ENCODE measurements at places on chromosomes 3 and 15.

- DNase-seq: no peak
Observed at GRCh38 chr3:112000367-112000771, 1.6 kb downstream of the TAGLN3 start.

DNA sequence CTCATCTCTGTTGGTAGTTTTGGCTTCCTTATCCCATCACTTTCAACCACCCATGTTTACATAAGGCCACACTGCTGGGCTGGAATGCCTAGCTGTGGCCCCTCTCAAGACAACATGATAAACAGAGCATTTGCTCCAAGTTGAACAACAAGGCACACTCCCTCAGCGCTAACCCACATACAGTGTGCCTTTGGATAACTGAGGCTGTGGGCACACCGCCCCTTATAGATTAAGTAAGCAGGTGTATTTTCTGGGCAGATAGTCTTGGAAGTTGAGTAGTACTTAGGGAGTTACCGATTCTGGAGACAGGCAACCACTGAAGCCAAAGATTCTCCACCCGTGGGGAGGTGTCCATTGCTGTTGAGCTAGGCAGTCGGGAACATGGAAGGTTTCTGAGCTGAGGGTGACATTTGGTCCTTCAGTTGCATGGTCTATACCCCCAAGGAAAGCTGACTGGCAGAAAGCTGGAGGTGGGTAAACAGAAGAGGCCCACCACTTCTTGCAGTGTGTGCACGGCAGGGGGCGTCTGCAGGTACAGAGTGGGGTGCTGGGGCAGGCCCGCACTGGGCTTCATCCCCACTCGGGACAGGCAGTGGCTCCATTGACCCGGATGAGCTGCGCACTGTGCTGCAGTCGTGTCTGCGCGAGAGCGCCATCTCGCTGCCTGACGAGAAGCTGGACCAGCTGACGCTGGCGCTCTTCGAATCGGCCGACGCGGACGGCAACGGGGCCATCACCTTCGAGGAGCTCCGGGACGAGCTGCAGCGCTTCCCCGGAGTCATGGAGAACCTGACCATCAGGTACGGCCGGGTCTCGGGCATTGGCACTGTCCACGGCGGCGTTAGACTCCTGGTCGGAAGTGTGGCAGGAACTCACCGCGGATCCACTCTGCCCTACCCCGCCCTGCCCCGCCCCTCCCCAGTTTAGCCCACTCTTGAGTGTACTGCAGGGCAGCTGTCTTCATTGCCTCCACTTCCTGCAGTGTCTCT is 16.8 kb downstream of the NOX5 start:
- peak; percentile 25 for DNase-seq

DNA sequence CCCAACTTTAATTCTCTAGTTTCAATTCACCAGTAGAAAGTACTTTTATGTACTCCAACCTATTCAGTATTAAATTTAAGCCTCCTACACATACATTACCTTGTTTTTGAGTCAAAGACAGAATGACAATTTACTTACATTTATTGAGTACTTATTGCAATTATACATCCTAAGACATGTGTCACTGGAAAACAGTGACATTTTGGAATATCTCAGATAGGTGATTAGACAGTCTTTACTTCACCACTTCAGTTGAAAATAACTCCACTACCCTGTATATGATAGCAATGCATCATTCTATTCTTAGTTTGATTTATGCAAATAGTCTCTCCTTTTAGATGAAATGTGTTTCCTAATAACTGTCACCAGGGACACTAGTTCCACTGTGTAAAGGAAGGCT is 461.5 kb downstream of the TUSC7 start:
- DNase-seq: no peak

DNA sequence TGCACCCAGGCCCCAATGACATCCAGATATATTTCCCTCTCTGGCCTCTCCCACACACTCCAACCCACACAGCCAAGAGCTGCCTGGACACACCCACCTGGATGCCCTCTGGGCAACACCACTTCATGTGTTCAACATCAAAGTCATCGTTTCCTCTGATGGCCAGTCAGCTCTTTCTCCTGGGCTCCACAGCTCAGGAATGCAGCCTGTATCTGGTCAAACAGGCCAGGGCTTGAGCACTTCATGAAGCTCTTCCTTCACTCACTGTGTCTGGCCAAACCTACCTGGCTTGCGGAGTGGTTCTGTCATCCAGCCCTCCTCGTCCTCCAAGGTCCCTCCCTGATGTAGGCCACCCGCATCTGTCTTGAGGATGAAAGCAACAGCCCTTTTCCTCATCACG is 35.8 kb upstream of the SLC6A11 start:
- no peak for DNase-seq

DNA sequence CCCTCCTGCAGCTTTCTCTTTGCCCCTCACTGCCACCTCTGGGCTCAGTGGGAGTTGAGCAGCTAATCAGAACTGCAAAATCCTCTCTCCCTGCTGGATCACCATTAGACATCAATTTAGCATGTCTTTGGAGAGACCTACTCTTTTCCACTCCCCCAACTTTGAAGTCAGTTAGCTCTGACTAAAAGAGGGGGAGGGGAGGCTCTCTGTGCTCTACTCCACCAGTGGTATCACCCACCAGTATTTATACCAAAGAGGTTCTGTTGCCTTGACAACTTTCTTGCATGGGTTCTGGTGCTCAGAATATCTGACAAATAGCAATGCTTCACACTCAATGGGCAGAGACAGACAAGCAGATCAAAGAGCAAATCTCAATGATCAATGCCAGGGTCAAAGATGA is 146.2 kb upstream of the ROPN1 start:
- DNase-seq: no peak

- DNase-seq: peak; percentile 89
Observed at GRCh38 chr15:50880651-50881114, 27.8 kb upstream of the AP4E1 start.

DNA sequence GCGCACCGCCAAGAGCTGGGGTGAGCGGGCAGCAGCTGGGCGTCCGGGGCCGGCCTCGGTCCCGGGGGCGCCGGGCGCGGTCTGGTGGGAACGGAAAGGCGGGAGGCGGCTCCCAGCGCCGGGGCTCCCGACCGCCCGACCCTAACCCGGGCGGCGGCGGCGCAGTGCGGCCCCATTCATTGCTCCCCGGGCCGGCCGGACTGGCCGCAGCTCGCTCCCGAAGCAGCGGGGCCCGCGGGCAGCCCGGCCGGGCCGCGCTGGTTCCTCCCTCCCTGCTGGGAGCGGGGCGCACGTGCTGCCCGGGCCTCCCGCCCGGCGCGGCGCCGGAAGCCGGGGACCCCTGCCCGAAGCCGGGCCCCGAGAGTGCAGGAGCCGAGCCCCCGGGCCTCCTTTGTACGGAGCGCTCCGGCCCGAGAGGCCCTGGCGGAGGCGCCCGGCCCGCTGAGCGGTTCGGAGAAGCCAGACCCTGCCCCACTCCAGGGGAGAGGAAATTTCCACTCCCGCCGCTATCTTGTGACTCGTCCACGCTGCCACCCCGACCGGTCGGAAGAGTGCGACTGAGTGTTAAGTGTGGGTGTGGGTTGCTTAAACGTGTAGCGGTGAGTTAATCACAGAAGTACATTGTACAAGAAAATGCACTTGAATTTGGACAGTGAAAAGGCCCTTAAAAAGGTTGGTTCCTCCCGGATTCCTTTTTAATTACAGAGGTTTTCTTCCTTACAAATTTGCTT is 613 bp downstream of the ATP1B3 start:
- DNase-seq: peak; percentile 25

- DNase-seq: no peak
Observed at GRCh38 chr3:108008106-108008505, 82.7 kb downstream of the CD47 start.

- DNase-seq: no peak
Observed at GRCh38 chr15:26157081-26157480, 294.0 kb upstream of the ATP10A start.

DNA sequence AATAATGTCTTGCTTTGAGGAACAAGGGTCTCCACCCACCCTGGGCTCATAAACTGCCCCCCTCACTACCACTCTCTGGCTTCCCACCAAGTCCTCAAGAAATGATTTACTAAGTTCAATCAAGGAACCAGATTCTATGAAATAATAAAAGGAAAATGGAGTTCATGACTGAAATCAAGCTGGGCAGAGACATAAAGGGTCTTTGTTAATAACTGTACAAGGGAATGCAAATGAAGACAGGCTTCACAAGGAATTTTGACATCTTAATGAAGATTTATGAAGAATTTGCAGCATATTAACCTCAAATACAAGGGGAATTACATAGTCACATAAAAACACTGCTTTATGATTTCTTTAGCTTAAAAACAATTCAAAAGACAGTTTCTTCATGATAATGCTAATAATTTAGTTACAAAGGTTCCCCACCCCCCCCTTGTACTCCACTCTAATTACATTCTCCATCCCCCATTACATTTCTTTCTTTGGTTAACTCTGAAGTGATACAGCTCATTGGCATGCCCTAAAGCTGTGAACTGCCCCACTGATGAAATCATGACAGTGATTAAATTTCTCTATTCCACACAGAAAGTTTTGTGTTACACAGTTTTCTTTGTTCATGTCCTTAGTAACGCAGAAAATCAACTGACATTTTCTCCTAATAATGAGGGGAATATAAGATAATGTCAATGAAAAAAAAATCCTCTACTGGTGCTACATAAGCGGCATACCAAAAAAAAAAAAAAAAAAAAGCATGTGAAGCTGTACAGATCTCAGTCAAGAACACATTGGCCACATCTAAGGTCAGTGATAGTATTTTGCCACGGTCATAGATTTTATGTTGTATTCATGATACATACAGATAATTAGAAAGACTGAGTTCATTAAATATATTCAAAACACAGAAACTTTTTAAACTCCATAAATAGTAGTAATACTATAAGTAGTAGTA is 54.4 kb downstream of the WWTR1 start:
- DNase-seq: peak; percentile 87

- no peak for DNase-seq
Observed at GRCh38 chr3:8765528-8765927, 3.9 kb downstream of the OXTR start.
